ENCODE measurements at places on chromosomes 7 and 10.

- no peak for DNase-seq
- H3K36me3 ChIP-seq: no peaks in the 10 kb centered on the region
- H3K4me3 ChIP-seq: no peak overlapping the region
- H3K27me3 ChIP-seq: no peaks in the 10 kb centered on the region
- H3K27ac ChIP-seq: no peak overlapping the region
Observed at GRCh38 chr10:66695046-66695445, 230.8 kb upstream of the LRRTM3 start.

- no peak overlapping the region for H3K27ac ChIP-seq
- no peaks in the 10 kb centered on the region for H3K4me1 ChIP-seq
- no peak for DNase-seq
- no peaks in the 10 kb centered on the region for H3K36me3 ChIP-seq
- H3K27me3 ChIP-seq: no peaks in the 10 kb centered on the region
Observed at GRCh38 chr7:42883950-42884349, 27.9 kb downstream of the C7orf25 start.

- no peaks in the 10 kb centered on the region for H3K27me3 ChIP-seq
- peaks cover 14% of the 10 kb centered on the region for H3K4me1 ChIP-seq
- H3K4me3 ChIP-seq: peak overlapping the region; percentile 94
- no peak for DNase-seq
Observed at GRCh38 chr7:133081119-133081598, 731 bp downstream of the CHCHD3 start.

DNA sequence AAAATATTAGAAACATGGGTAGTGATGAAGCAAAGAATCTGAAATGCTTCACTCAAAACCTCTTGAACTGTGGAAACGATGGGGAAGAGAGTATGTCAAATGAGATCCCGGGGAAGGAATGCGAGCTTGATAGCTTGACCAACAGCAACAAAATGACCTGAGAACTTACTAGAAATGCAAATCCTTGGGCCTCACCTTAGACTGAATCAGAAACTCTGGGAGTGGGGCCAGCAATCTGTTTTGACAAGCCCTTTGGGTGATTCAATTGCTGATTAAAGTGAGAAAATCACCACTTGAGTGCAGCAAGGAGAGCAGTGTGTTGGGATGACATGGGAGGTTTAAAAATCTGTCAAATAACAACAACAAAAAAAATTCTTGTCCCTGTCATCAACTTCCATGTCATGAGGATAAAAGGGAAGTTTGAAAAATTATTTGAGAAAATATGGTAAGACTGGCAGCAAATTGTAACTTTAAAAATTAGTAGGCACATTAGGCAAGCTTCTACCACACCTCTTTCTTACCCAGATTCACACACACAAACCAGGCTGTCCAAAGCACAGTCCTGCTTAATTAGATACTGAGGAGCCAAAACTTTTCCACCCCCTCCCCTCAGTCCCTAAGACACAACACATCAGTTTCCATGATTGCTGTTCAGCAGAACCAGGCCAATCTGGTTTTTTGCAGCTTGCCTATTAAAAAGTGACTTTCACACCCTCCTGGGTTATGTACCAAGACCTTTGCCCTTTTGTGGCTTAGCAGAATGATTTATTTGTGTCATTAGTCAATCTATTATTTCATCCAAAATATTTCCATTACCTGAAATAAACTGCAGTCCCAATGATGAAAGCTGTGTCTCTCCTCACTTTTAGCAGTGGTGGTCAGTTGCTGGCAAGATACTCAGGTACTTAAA lies 15.6 kb downstream of the CALCR start:
- no peak overlapping the region for H3K4me3 ChIP-seq
- no peak for DNase-seq
- no peaks in the 10 kb centered on the region for H3K4me1 ChIP-seq
- H3K27ac ChIP-seq: no peak overlapping the region
- no peaks in the 10 kb centered on the region for H3K36me3 ChIP-seq
- H3K27me3 ChIP-seq: no peaks in the 10 kb centered on the region

DNA sequence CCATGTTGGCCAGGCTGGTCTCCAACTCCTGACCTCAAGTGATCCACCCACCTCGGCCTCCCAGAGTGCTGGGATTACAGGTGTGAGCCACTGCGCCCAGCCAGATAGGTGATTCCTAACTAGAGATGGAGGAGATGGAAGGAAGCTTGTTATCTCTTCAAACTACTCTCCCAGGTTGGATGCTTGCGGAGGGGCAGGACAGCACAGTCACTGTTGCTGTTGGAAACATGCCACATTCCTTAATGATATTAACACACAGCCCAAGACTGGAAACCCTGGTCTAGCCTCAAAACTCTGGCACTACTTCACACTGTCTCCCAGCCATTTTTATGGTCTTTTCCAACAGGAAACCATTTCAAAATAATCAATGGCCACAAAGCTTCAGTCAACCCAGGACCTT lies 468.8 kb upstream of the NRP1 start:
- H3K27ac ChIP-seq: no peak overlapping the region
- no peak overlapping the region for H3K4me3 ChIP-seq
- no peaks in the 10 kb centered on the region for H3K27me3 ChIP-seq
- DNase-seq: no peak
- H3K36me3 ChIP-seq: no peaks in the 10 kb centered on the region

DNA sequence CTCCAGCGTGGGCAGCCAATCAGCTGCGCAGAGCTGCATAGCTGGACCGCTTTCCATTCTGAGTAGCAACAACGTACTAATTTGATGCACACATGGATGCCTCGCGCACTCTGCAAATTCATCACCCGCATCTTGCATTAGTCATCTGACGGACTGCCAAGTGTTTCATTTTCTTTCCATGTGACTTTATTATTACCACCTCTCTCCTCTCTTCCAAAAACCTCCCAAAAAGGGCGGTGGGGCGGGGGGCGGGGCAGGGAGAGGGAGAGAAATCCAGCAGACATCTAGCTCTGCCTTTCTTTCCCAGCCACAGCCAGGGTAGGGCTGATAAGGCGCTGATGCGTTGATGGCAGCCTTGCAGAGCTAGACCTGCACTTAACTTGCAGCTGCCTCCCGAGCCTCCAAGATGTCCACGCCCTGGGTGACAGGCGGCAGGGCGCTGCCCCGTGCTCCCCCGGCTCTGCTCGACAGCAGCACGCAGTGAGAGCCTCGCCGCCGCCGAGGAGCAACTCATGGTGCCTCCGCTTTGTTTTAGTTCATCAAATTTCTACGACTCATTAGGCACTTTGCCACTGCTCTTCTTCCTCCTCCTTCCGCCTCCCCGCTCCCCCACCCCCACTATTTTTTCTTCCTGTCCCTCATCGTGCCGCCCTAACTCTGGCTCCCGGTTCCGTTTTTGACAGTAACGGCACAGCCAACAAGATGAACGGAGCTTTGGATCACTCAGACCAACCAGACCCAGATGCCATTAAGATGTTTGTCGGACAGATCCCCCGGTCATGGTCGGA lies 147.3 kb downstream of the CELF2 start:
- H3K27ac ChIP-seq: peak overlapping the region; percentile 95
- H3K27me3 ChIP-seq: no peaks in the 10 kb centered on the region
- DNase-seq: peak; percentile 67
- H3K4me3 ChIP-seq: peak overlapping the region; percentile 92

DNA sequence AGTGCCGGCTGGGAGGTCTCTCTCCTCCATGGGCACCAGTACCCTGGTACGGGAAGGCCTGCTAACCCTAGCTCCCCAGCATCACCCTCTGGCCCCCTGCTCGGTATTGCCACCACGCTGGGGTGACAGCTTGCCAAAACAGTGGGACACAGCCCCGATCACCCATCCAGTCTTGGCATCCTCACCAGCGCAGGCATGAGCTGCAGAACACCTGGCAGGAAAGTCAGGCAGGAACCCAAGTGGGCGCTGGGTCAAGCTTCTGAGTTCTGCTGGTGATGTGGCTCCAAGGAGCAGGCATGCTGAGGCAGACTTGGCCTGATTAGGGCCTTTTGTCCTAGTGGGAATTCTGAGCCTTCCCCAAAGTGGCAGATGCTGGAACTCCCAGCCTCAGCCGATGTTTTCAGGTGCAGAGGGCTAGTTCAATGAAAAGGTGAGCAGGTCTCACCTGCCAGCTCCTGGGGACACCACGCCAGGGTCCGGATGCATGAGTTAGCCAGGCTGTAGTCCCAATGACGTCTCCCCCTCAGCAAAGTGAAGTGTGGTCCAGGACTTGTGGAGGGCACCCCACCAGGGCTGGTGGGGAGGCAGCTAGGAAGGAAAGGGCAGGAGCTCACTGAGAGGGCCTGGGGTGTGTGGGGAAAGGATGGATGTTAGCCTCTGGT lies 8.5 kb upstream of the ZNF22 start:
- H3K36me3 ChIP-seq: no peaks in the 10 kb centered on the region
- H3K4me1 ChIP-seq: peaks cover 17% of the 10 kb centered on the region
- no peak overlapping the region for H3K27ac ChIP-seq
- H3K27me3 ChIP-seq: no peaks in the 10 kb centered on the region
- no peak overlapping the region for H3K4me3 ChIP-seq

DNA sequence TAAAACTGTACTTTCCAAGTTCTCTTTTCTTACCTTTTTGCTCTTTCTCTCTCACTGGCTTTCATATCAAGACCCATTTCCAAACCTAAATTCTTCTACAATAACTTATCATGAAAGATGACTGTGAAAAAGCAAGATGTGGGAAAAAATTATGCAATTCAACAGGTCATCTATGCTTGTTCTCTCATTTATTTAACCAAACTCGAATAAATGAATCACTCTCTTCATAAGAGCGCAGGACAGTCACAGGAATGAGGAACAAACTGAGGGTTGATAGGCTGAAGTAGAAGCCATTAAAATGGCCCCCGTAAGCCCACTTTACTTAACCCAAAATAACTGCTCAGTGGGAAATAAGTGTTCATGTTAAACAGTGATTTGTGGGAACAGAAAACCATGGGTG lies 1289.7 kb upstream of the SORCS1 start:
- no peak for DNase-seq
- H3K27ac ChIP-seq: no peak overlapping the region
- H3K36me3 ChIP-seq: no peaks in the 10 kb centered on the region
- no peak overlapping the region for H3K4me3 ChIP-seq
- H3K27me3 ChIP-seq: no peaks in the 10 kb centered on the region
- no peaks in the 10 kb centered on the region for H3K4me1 ChIP-seq

GRCh38 chr7:4747746-4748145 lies 27.7 kb upstream of the AP5Z1 start:
- peak overlapping the region; percentile 82 for H3K27ac ChIP-seq
- H3K4me1 ChIP-seq: peaks cover 55% of the 10 kb centered on the region
- H3K4me3 ChIP-seq: no peak overlapping the region
- no peaks in the 10 kb centered on the region for H3K36me3 ChIP-seq
- no peaks in the 10 kb centered on the region for H3K27me3 ChIP-seq

- no peaks in the 10 kb centered on the region for H3K36me3 ChIP-seq
- no peaks in the 10 kb centered on the region for H3K4me1 ChIP-seq
- no peak for DNase-seq
- H3K27me3 ChIP-seq: no peaks in the 10 kb centered on the region
- H3K27ac ChIP-seq: no peak overlapping the region
Observed at GRCh38 chr7:16998481-16999051, 116.8 kb upstream of the AGR3 start.

- no peak for DNase-seq
- no peaks in the 10 kb centered on the region for H3K36me3 ChIP-seq
- H3K4me3 ChIP-seq: no peak overlapping the region
- peaks cover 5% of the 10 kb centered on the region for H3K4me1 ChIP-seq
Observed at GRCh38 chr7:7414791-7415603, 120.7 kb downstream of the COL28A1 start.

GRCh38 chr7:39094731-39095130 lies 117.0 kb downstream of the POU6F2 start:
- H3K4me1 ChIP-seq: no peaks in the 10 kb centered on the region
- no peak overlapping the region for H3K27ac ChIP-seq
- no peaks in the 10 kb centered on the region for H3K27me3 ChIP-seq
- no peak for DNase-seq
- H3K4me3 ChIP-seq: no peak overlapping the region

- DNase-seq: no peak
- no peaks in the 10 kb centered on the region for H3K36me3 ChIP-seq
- no peaks in the 10 kb centered on the region for H3K4me1 ChIP-seq
- no peaks in the 10 kb centered on the region for H3K27me3 ChIP-seq
- no peak overlapping the region for H3K27ac ChIP-seq
Observed at GRCh38 chr10:130339091-130339490, 202.9 kb downstream of the GLRX3 start.

DNA sequence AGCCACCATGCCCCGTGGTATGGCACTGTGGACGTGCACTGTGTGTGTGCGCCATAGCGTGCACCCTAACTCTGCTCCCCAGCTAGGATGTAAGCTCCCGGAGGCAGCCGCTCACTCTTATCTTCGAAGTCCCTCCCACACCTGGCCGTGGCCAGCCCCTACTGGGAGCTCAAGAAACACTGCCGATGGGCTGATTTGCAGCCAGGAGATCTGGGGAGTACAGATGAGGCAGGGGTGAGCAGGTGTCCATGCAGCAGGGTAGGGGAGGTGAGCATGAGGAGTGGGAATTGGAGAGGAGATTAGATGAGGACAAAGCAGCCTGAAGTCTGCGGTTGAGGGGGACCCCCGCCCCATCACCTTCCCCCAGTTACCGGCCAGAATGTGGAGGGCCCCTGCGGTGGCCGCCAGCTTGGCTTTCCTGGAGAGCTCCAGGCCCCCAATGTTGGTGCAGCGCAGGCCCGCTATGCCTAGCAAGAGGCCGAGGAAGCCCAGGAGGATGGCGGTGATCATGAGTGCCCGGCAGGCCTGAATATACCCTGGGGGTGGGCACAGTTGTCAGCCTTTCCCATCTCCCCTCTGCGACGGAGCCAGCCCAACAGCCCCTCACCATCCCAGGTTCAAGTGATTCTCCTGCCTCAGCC lies 3.6 kb downstream of the CLDN15 start:
- DNase-seq: no peak
- no peaks in the 10 kb centered on the region for H3K4me1 ChIP-seq
- H3K4me3 ChIP-seq: no peak overlapping the region
- no peaks in the 10 kb centered on the region for H3K36me3 ChIP-seq

DNA sequence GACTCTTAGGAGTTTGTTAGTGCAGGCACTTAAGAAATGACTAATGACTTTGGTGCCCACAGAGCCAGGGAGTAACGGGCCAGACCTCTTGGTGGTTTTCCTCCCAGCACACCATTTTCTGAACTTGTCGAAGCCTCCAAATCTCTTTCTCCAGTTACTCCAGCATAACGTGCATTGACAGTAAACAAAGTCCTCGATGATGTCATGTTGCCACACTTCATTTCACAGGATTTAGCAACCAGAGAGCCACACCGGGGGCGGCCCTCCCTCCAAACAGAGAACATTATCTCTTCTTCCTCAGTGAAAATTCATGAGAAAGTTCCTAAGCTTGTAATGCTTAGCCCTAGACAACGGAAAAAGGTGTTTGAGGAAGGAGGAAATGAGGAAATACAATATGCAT lies 4.0 kb upstream of the SVOPL start:
- no peak for DNase-seq
- no peaks in the 10 kb centered on the region for H3K27me3 ChIP-seq
- no peak overlapping the region for H3K27ac ChIP-seq
- H3K36me3 ChIP-seq: no peaks in the 10 kb centered on the region
- H3K4me1 ChIP-seq: no peaks in the 10 kb centered on the region

DNA sequence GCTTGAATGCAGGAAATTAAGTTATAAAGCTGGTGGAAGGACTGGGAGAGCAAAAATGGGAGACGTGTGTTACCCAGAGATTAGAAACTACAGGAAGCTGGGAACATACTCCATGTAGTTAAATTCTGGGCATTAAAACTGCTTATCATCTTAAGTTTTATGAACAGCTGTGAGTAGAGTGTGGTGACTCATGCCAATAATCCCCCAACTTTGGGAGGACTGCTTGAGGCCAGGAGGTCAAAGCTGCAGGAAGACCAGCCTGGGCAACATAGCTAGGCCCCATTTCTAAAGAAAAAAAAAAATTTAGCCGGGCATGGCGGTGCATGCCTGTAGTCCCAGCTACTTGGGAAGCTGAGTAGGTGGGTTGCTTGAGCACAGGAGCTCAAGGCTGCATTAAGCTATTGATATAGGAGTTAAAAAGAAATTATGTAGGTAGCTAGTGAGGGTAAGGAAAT lies 56.2 kb upstream of the SEPHS1 start:
- H3K36me3 ChIP-seq: no peaks in the 10 kb centered on the region
- no peak for DNase-seq
- H3K27ac ChIP-seq: no peak overlapping the region
